ENCODE measurements at places on chromosomes 16 and 17.

- no peaks in the 10 kb centered on the region for H3K4me1 ChIP-seq
- H3K4me3 ChIP-seq, result no peak overlapping the region
- DNase-seq, result no peak
- H3K27me3 ChIP-seq, result peaks cover 24% of the 10 kb centered on the region
- H3K36me3 ChIP-seq, result no peaks in the 10 kb centered on the region
Observed at GRCh38 chr17:76682296-76682695, 28.5 kb downstream of the MXRA7 start.

DNA sequence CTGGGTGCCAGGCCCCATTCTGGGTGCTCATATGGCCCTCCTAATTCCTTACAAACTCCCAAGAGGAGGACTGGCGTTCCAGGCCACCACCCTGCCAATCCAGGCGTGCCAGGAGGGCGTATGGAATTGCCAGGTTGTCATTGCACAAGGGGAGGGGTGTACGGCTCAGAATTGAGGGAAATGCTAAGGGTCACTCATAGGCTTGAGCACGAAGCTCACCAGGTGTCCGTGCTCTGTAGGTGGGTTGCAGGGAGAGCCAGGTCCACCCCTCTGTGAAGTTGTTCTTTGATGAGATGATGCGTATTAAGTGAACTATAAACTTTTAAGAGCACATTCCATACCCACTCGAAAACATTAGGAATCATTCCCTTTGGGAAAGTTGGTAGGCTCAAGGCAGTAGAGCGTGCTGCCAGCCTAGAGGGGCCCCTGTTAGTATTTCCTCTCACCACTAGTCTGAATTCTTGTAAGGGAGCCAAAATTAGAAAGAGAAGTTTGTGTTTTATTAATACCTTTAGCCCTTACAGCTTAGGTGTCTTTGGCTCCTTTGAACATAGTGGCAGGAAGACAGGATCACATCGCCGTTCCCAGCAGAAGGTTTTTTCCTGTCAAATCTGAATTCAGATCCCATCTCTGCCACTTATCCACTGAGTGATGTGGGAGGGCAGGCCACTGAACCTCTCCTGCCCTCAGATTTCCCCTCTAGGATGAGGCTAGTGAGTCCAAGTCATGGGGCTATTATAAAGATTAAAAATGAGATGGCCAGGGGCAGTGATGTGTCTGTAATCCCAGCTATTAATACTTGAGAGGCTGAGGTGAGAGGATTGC lies 38.7 kb upstream of the NFAT5 start:
- no peaks in the 10 kb centered on the region for H3K4me1 ChIP-seq
- H3K4me3 ChIP-seq, result no peak overlapping the region
- H3K36me3 ChIP-seq, result no peaks in the 10 kb centered on the region
- DNase-seq, result no peak

GRCh38 chr17:2421315-2422147 lies 20.7 kb upstream of the MNT start:
- H3K27me3 ChIP-seq, result no peaks in the 10 kb centered on the region
- no peak for DNase-seq
- no peaks in the 10 kb centered on the region for H3K4me1 ChIP-seq
- H3K27ac ChIP-seq, result no peak overlapping the region

DNA sequence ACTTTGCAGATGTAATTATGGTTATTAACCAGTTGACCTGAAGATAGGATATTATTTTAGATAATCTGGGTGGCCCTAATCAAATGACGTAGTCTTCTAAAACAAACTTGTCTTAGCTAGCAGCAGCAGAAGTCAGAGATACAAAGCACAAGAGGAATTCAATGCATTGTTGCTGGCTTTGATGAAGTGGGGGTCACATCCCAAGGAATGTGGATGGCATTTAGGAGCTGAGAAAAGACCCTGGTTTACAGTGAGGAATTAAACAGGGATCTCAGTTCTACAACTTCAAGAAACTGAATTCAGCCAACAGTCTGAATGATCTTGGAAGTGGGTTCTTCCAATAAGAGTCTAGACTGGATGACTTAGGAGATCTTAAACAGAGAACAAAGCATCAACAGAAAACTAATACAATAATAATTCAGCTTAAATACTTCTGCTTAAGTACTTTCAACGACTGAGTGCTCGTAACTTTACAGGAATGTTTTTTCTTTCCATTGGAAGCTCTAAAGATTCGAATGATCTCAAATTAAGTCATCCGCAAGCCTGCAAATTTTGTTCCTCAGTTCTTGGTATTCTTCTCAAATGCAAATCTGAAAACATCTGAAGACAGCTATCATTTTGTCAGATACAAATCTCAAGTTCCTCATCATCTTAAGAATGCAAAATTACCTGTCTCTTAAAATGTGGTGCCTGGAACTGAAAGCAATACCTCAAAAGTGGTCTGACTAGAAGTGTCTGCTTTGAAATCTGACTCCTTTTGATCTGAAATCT lies 3.3 kb downstream of the C16orf46 start:
- DNase-seq, result no peak
- H3K27me3 ChIP-seq, result no peaks in the 10 kb centered on the region
- no peak overlapping the region for H3K4me3 ChIP-seq
- H3K36me3 ChIP-seq, result no peaks in the 10 kb centered on the region
- H3K27ac ChIP-seq, result no peak overlapping the region

GRCh38 chr17:57016071-57016763 lies 38.3 kb downstream of the SCPEP1 start:
- DNase-seq, result no peak
- H3K4me3 ChIP-seq, result no peak overlapping the region
- H3K4me1 ChIP-seq, result no peaks in the 10 kb centered on the region
- no peaks in the 10 kb centered on the region for H3K36me3 ChIP-seq

DNA sequence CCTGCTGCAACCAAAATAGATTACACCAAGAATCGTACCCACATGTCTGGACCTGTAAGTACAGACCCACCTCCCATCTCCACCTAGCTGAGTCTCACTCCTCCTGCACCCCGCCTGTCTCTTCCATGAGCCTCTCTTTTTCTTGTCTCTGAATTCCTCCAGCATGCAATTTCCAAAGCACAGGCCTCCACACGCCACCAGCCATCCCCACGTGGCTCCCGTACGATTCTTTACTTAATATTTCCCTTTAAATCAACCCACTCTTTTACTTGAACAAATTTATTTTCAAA lies 1.2 kb downstream of the RPH3AL start:
- no peaks in the 10 kb centered on the region for H3K4me1 ChIP-seq
- no peak overlapping the region for H3K4me3 ChIP-seq
- no peaks in the 10 kb centered on the region for H3K36me3 ChIP-seq
- no peak for DNase-seq
- peaks cover 67% of the 10 kb centered on the region for H3K27me3 ChIP-seq
- no peak overlapping the region for H3K27ac ChIP-seq

- no peak overlapping the region for H3K27ac ChIP-seq
- DNase-seq, result no peak
- H3K4me3 ChIP-seq, result no peak overlapping the region
- no peaks in the 10 kb centered on the region for H3K36me3 ChIP-seq
Observed at GRCh38 chr17:67420994-67421393, 43.9 kb downstream of the PITPNC1 start.

GRCh38 chr17:38603786-38604478 lies 1.8 kb downstream of the SRCIN1 start:
- H3K36me3 ChIP-seq, result no peaks in the 10 kb centered on the region
- no peak overlapping the region for H3K27ac ChIP-seq
- peaks cover 76% of the 10 kb centered on the region for H3K27me3 ChIP-seq
- H3K4me3 ChIP-seq, result no peak overlapping the region

DNA sequence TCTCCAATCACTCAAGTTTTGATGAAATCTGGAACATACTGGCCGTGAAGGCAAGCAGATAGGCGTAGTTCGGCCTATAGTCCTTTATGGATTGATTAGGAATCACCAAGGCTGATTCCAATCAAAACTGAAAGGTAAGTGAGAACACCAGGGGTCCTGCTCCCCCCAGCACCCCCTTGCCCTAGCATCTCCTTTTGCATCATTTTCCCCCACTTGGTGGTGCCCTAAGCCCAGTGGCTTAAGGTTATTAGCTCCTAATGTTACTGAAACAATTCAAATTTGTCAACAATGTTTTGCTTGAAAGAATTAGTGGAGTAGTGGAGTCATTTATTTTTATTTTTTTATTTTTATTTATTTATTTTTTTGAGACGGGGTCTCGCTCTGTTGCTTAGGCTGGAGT lies 4.9 kb downstream of the SLFN14 start:
- H3K4me1 ChIP-seq, result no peaks in the 10 kb centered on the region
- DNase-seq, result no peak
- H3K27me3 ChIP-seq, result no peaks in the 10 kb centered on the region
- H3K36me3 ChIP-seq, result no peaks in the 10 kb centered on the region
- no peak overlapping the region for H3K4me3 ChIP-seq

DNA sequence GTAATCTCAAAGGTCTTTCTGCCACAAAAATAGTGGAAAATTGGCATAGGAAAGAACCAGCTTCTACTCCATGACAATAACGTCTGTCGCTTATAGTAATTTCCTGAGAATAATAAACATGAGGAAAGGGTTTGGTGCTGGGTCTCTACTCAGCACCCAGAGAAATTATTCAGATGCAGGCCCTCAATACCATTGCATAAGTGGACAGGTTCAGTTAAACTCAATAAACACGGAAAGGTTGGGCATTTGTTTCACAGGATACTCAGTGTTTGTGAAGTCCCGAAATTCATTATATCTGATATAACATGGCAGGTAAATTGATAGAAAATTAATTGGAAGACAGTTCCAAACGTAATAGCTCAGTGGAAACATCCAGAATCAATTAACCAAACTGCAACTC lies 254.0 kb downstream of the CNTNAP4 start:
- no peak overlapping the region for H3K4me3 ChIP-seq
- H3K27ac ChIP-seq, result no peak overlapping the region
- H3K27me3 ChIP-seq, result no peaks in the 10 kb centered on the region
- no peaks in the 10 kb centered on the region for H3K4me1 ChIP-seq
- H3K36me3 ChIP-seq, result no peaks in the 10 kb centered on the region

- H3K27me3 ChIP-seq, result peaks cover 7% of the 10 kb centered on the region
- 0 out of 2 replicates have a peak, but pooled peaks cover 7% of the 10 kb centered on the region for H3K4me1 ChIP-seq
- peak; percentile 80 for DNase-seq
- H3K27ac ChIP-seq, result no peak within 1 kb of the TSS
- no peaks in the 10 kb centered on the region for H3K36me3 ChIP-seq
Observed at GRCh38 chr17:21252796-21253645, at the start of gene NATD1. Gene NATD1 (minus strand): TSS chr17:21253410. CDS start chr17:21253264, 146 bp downstream.

- H3K27ac ChIP-seq, result no peak overlapping the region
- H3K4me3 ChIP-seq, result no peak overlapping the region
- no peaks in the 10 kb centered on the region for H3K4me1 ChIP-seq
- H3K36me3 ChIP-seq, result no peaks in the 10 kb centered on the region
- DNase-seq, result no peak
Observed at GRCh38 chr16:81263470-81264220, 25.2 kb downstream of the BCO1 start.

GRCh38 chr16:64196444-64196843 lies 925.4 kb downstream of the CDH11 start:
- H3K4me1 ChIP-seq, result no peaks in the 10 kb centered on the region
- no peaks in the 10 kb centered on the region for H3K27me3 ChIP-seq
- no peak overlapping the region for H3K27ac ChIP-seq

DNA sequence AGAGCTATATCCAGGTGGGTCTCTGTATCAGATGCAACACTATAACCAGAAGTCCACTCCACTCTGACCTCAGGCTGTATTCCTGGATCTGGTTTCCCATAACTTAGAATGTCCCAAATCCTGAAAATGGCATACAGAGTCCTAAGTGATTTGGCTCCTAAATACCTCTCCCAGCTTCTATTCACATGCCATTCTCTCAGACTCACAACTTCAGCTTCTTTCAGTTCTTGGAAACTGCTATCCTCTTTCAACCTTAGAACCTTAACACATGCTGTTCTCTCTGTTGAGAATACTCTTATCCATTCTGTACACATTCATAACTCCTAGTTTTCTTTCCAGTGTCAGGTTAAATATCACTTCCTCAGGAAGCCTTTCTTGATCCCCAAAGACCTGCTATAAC lies 132.0 kb downstream of the BRIP1 start:
- DNase-seq, result no peak
- H3K27ac ChIP-seq, result no peak overlapping the region
- no peaks in the 10 kb centered on the region for H3K36me3 ChIP-seq
- no peak overlapping the region for H3K4me3 ChIP-seq

GRCh38 chr17:72562615-72563188 lies 441.9 kb downstream of the SOX9 start:
- no peaks in the 10 kb centered on the region for H3K27me3 ChIP-seq
- H3K27ac ChIP-seq, result no peak overlapping the region
- DNase-seq, result no peak
- no peak overlapping the region for H3K4me3 ChIP-seq

- no peak overlapping the region for H3K4me3 ChIP-seq
- H3K27ac ChIP-seq, result no peak overlapping the region
- H3K36me3 ChIP-seq, result no peaks in the 10 kb centered on the region
- H3K4me1 ChIP-seq, result no peaks in the 10 kb centered on the region
Observed at GRCh38 chr16:49468611-49469310, 95.2 kb downstream of the C16orf78 start.

DNA sequence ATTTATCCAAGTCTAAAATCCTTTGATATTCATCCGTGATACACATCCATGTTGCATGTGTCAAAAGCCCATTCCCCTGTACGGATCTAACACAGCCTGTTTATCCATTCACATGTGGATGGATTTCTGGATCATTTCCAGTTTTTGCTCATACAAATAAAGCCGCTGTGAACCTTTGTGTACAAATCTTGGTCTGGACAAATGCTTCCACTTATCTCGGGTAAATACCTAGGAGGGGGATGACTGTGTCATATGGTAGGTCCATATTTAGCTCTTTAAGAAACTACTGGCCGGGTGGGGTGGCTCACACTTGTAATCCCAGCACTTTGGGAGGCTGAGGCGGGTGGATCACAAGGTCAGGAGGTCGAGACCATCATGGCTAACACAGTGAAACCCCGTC lies 6.3 kb upstream of the TBCD start:
- no peaks in the 10 kb centered on the region for H3K4me1 ChIP-seq
- DNase-seq, result no peak
- H3K27ac ChIP-seq, result no peak overlapping the region
- no peak overlapping the region for H3K4me3 ChIP-seq

- no peak for DNase-seq
- no peaks in the 10 kb centered on the region for H3K27me3 ChIP-seq
- peaks cover 14% of the 10 kb centered on the region for H3K4me1 ChIP-seq
Observed at GRCh38 chr16:68197250-68197649, 38.7 kb downstream of the ESRP2 start.

GRCh38 chr16:49459953-49460735 lies 86.5 kb downstream of the C16orf78 start:
- H3K27me3 ChIP-seq, result no peaks in the 10 kb centered on the region
- no peak overlapping the region for H3K27ac ChIP-seq
- DNase-seq, result no peak

DNA sequence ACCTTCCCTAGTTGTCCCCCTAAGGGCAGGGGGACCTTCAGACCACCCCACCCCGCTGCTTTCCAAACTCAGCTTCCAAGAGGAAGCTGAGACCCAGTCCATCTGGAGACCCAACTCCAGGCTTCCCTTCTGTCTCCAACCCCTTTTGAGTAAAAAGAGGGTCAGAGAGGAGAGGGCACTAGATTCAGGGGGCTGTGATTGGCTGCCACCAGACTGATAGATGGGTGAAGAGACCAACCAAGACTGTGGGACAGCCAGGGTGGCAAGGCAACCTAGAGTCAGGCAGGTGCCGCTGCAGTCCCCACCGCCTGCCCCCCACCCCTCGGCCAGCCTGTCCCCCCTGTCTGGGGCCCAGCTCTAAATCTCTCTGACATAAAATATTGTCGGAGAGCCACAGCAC lies 92.5 kb downstream of the SDK2 start:
- no peaks in the 10 kb centered on the region for H3K4me1 ChIP-seq
- no peak overlapping the region for H3K27ac ChIP-seq
- no peak for DNase-seq
- peak overlapping the region; percentile 39 for H3K4me3 ChIP-seq
- peaks cover 89% of the 10 kb centered on the region for H3K27me3 ChIP-seq
